Stimulated activated CD8-positive, alpha-beta memory T cell treated with anti-CD3 and anti-CD28 coated beads, Interleukin-4, amount 100 ng/mL, for 1 hour (primary cell): ENCODE measurements at places on chromosomes 6 and 20.

DNA sequence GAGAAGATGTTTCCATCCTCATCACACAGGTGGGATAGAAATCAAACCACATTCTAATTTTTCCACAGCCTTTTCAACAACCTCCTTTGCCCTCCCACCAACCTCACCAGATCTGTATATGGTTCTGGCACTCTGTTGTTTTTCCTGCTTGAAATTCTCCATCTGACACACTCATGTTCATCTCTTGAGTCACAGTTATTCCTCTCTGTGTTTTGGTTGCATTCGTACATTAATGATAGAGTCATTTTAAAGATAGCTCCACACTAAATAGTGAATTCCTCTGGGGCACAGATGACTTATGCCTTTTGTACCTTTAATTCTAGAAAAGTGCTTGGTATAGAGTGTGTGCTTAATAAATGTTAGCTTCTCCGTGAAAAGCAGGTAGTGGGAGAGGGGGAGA is 1.4 kb upstream of the GCLC start:
- DNase-seq = no peak

DNA sequence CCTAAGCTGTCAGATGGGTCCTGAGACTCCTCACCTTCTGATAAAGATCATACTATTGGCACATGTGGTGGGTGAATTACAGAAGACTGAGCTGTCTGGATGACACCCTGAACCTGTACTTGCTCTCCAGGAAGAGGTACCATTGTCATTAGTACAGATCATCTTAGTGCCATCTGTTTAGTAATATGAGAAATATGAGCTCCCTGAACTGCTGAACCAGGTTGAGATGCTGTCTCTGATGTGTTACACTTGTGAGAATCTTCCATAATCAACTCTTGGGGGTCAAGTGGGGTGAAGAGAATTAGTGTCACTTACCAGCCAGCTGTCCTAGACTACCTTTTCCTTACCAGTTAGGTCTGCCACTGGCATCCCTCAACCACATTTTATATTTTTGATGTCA is 531.0 kb downstream of the EPHA7 start:
- no peak for DNase-seq

- DNase-seq = no peak
Measured at GRCh38 chr20:12083269-12083668, 165.6 kb downstream of the BTBD3 start.

DNA sequence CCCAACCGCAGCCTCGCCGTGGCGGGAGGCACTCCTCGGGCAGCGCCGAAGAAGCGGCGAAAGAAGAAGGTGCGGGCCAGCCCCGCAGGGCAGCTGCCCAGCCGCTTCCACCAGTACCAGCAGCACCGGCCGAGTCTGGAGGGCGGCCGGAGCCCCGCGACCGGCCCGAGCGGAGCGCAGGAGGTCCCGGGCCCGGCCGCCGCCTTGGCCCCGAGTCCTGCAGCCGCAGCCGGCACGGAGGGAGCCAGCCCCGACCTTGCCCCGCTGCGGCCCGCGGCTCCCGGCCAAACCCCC is 525 bp downstream of the PNRC1 start:
- no peak for DNase-seq

- no peak for DNase-seq
Measured at GRCh38 chr6:142669471-142670351, 275.3 kb downstream of the HIVEP2 start.

GRCh38 chr6:143332153-143332845 is 118.2 kb downstream of the ADAT2 start:
- no peak for DNase-seq

DNA sequence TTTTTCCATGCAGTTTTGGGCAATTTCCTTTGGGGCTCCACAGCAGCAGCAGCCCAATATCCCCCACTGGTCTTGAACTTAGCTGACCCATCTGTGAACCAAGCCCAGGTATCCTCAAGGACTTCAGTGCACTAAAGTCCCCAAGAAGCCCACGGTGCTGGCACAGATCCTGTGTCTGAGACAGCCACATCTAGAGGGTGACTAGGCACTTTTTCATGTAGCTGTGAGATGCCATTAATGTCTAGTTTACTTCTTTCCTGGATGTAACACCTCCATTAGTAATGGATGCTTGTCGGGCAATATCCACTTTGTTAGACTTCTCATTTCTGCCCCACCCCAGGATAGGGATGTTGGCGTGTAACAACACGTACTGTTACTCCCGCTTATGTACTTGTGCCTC is 176.2 kb upstream of the PROKR2 start:
- DNase-seq = no peak

- no peak for DNase-seq
Measured at GRCh38 chr20:58747211-58747610, 54.6 kb downstream of the NPEPL1 start.

DNA sequence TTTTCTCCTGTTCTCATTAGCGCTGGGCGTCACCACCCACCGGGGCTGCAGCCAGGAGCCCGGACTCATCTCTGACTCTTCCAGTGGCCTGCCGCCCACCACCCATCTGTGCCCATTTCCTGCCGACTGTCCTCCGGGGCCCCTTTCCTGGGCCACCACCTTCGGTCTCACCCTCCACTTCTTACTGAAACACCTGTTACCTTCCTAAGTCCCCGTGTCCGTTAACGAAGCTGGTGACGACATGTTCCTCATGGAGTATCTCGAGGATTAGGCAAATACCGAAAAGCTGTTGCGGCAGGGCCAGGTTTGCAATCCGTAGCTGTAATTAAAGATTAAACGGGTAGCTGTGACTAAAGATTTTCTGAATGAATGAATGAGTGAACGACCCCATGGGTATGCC is 80.2 kb downstream of the SRC start:
- DNase-seq = no peak

GRCh38 chr6:160076009-160076408 is 45.6 kb upstream of the SLC22A1 start:
- DNase-seq = no peak

DNA sequence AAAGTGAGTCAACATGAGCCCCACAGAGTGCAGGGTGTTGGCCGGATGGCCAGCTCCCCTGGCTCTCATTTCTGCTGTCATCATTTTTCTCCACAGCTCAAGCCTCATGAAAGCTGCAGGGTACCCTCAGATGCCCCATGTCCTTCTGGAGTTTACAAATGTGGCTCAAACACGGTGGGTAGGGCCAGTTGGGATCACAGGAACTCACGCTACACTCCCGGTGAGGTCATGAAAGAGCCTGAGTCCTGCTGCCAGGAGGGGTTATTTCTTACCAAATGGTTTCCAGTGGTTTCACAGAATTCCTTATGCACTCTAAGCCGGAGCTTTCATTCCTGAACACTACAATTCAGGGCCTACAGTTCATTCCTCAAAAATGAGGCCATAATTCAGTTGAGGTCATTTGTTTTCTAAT is 78.7 kb downstream of the TMEM170B start:
- no peak for DNase-seq

DNA sequence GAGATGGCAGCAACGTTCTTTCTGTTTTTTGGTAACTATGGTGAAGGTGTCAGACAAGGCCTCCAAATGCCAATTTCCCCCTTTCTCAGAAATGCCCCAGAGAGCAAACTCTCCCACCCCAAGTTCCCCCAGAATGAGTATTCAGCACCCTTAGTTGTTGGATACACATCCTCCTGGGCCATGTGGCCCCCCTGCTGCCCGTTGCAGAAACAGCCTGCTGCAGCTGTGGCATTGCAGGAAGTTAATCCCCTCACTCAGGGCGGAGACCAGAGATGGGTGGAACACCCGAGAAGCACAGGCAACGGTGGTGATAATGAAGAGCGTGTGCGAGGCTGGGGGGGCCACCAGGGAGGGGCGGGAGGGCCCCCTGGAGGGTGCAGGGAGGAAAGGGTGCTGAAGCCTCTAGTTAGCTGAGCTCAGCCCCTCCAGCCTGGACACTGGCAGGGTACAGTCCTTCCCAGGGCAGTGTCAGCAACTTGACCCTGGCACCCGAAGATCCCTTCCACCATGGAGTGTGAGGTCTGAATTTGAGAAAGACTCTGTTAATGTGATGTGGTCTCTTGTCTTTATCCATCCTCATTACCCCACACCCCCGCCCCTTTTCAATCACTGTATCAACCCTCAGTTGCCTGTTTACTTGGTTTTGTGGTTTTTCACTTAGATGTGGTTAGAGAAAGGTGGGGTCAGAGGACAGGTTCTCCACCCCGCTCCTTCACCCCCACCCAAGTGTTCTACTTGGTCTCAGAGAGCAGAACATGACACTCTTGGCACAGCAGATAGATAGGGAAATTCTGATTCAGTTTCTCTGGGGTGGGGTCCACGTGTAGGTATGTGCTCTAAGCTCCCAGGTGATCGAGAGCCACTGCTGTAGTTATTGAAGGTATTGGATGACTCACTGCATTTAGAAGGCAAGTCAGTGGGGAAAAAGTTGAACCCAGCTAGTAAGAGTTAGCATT is 208.8 kb upstream of the SUPT3H start:
- no peak for DNase-seq

DNA sequence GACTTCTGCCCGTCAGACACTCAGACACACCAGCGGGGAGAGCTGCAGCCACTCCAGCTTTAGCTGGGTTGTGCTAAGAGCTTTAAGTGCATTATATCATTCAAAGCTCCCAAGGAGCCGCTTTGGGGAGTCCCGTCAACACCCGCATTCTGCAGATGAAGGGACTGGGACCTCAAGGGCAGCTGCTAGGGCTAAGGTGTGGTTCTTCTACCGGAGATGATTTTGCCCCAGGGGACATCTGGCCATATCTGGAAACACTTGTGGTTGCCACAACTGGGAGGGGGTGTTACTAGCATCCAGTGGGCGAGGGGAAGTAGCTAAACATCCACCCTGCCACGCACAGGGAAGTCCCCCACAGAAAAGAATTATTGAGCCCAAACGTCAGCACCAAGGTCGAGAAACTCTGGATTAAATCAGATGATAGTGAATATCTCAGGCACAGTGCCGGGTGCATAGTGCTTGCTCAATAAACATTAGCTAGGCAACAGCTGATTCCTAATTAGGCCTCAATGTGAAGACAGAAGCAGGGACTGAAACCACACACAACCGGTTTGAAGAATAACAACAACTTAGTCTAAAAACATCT is 29.6 kb downstream of the PMEPA1 start:
- DNase-seq = no peak

DNA sequence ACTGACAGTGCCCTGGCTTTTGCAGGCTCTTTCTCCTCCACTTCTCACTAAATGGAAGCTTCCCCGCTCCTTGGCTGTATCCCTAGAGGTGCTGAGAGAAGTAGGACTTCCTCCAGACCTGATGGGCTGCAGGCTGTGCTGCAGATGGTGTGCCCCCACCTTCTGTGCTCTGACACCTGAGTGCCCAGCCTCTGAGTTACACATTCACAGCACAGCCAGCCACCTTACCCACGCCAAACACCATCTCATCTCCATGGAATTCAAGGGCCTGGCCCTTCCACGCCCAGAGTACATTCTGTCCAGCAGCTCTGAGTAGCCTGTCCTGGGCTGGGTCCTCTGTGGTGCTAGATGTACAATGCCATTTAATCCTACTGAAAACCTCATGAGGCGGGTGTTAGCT is 5.3 kb downstream of the SFTA2 start:
- no peak for DNase-seq
